Fibroblast of the conjunctiva (primary cell): ENCODE measurements at places on chromosomes 4 and X.

- no peak for DNase-seq
These were observed 121.7 kb downstream of the TEX13A start for GRCh38 chrX:105098812-105099211.

DNA sequence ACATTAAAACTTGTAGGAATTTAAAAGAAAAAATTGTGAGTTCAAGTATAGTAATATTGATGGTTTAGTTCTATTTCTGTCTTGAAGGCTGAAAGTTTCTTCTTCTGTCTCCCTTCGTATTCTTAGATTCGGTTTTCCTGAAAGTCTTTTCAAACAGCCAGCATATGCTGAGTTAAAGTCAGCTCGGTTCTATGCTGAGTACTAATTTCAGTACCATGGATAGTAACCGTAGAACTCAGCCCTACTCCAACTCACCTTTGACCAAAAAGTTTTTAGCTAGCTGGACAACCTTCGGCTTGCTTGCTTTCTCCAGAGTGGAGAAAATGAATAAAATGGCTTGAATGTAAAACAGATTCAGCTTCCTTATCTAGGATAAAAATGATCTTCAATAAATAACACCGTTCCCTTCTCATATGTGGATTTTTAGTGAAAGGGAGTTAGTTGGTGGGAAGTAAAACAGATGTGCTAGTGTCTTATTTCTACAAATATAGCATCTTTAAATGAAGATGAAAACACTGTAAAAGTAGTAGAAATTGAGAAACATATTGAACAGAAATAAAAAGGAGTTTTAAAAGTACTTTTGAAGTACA lies 5.2 kb downstream of the POU4F2 start:
- DNase-seq = no peak

GRCh38 chr4:30601070-30601865 lies 118.9 kb upstream of the PCDH7 start:
- no peak for DNase-seq

GRCh38 chr4:168646001-168646768 lies 149.3 kb downstream of the PALLD start:
- DNase-seq = no peak

GRCh38 chr4:76001700-76002099 lies 5.6 kb downstream of the CXCL9 start:
- DNase-seq = no peak

DNA sequence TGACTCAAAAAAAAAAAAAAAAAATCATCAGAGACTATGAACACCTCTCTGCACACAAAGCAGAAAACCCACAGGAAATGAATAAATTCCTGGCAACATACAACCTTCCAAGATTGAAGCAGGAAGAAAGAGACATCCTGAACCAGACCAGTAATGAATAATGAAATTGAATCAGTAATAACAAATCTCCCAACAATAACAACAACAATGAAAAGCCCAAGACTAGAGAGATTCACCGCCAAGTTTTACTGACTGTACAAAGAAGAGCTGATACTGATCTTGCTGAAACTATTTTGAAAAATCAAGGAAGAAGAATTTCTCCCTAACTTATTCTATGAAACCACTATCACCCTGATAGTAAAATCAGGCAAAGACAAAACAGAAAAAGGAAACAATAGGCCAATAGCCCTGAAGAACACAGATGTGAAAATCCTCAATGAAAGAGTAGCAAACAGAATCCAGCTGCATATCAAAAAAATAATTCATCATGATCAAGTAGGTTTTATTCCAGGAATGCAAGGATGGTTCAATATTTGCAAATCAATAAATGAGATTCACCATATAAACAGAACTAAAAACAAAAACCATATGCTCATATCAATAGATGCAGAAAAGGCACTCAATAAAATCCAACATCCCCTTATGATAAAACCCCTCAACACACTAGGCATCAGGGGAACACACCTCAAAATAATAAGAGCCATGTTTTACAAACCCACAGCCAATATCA lies 31.0 kb upstream of the PLK4 start:
- DNase-seq = no peak

GRCh38 chrX:127038065-127038464 lies 218.5 kb downstream of the PRR32 start:
- no peak for DNase-seq

- no peak for DNase-seq
These were observed 180.6 kb downstream of the FMR1NB start for GRCh38 chrX:148161701-148162100.

GRCh38 chr4:119299260-119299671 lies 22.7 kb downstream of the FABP2 start:
- DNase-seq = no peak

GRCh38 chrX:15546745-15547144 lies 46.1 kb downstream of the BMX start:
- DNase-seq = no peak

GRCh38 chr4:145338568-145338967 lies 143.1 kb upstream of the SMAD1 start:
- DNase-seq = no peak

DNA sequence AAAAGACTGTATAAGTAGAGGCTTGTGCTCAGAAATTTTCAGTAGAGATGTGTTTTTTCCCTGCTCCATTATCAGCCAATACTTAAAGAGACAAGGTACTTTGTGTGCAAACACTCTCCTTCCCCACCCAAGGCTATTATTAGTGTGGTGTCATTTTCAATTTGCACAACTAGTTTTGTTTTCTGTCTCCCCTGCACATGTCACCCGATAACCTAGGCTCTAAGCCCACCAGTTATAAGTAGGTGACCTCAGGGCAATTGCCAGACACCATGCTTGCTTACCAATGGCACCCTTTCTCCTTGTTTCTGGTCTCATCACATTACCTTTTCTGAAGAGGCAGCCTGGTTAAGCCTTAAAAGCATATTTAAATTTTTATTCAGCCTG lies 8.0 kb upstream of the GUCY1A1 start:
- DNase-seq = no peak

DNA sequence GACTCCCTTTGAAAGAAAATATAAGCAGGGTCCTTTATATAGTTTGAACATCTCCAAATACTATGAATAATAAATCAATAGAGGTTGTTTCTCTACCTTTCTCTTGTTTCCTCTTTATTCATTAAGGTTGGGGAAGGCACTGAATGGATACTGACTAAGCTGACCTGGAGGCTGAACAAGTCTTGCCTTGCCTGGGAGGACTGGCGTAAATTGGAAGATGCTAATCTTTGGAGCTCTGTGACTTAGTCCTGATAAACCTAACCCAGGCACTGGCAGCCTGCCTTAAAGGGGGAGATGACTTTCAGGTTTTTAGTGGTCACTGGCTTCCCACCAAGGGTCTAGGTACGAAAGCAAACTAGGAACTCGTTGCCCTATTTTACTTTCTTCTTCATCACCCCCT lies 10.5 kb downstream of the CCDC160 start:
- DNase-seq = no peak

GRCh38 chr4:150501983-150502382 lies 80.0 kb upstream of the MAB21L2 start:
- no peak for DNase-seq

DNA sequence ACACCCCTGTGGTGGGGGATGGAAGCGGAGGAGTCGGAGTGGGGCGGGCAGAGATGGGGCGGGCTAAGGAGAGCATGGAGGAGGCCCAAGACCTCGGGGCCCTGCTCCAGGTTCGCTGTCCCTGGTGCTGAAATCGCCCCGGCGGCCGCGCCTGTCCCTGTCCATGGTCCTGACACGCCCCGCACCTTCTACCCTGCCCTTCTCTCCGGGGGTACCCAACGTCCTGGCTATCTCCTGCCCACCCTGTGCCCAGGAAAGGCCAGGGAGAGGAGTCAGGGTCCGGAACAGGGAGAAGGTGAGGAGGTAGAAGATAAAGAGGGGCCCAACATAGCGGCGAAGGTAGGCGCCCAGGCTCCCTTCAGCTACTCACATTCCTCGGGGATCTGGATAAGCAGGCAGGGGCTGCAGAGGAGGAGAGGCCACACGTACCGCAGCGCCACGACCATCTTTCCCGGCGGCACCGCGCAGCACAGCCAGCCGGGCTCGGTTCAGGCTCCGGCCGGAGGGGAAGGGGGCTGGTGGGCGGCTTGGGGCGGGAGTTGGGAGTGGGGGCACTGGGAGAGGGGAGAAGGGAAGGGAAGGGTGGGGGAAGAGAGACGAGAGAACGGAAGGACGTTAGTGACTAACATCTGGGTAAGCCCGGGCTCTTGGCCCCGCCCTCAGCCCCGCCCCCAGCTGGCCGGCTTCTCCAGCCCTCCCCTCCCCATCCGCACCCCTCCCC lies 10.4 kb downstream of the L1CAM start:
- no peak for DNase-seq

DNA sequence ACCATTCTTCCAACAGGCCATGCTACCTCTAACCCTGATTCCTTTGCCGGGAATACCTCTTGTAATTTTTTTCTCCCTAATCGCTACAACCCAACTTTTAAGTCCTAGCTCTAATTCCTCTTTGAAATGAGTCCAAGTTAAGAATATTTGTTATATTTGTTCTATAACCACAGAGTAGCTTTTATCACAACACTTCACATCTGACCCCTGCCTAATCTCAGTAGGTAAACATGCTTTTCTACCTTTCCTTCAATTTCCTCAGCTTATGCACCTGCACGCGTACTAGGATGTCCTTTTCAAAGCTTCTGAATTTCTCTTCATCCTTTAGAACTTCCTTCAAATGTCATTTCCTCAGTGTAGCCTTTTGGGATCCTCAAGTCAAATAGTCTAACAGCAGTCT lies 915.5 kb upstream of the LCORL start:
- DNase-seq = no peak

DNA sequence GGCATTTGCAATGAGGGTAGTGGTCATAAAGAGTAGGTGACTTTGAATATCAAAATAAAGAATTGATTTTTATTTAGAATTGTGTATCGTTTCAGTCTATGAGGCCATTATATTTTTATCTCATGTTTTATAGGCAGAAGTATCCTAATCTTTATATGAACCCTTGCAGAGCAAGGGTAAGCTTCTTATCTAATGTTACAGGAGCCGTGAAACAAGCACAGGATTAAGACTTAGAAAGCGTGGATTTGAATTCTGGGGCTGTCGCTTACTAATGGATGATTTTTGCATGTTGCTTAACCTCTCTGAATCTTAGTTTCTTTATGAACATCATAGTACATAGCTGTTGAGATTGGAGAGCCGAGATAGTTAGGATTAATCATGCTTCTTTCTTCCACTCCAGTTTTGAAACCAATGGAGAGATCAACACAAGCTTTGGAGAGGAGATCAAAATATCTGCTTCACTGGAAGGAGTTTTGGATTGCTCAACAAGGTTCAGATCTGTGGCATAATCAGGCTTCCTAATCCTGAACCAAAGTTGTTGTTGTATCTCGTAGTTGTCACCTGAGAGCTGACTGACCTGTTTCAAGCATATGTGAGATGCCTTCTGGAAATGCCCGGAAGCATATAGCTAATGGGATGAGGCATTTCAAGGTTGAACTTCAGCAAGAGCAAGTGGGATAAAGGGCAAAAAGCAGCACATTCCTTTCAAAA lies 166.9 kb upstream of the GK2 start:
- no peak for DNase-seq

- no peak for DNase-seq
These were observed 76.3 kb downstream of the STK32B start for GRCh38 chr4:5127556-5127955.

DNA sequence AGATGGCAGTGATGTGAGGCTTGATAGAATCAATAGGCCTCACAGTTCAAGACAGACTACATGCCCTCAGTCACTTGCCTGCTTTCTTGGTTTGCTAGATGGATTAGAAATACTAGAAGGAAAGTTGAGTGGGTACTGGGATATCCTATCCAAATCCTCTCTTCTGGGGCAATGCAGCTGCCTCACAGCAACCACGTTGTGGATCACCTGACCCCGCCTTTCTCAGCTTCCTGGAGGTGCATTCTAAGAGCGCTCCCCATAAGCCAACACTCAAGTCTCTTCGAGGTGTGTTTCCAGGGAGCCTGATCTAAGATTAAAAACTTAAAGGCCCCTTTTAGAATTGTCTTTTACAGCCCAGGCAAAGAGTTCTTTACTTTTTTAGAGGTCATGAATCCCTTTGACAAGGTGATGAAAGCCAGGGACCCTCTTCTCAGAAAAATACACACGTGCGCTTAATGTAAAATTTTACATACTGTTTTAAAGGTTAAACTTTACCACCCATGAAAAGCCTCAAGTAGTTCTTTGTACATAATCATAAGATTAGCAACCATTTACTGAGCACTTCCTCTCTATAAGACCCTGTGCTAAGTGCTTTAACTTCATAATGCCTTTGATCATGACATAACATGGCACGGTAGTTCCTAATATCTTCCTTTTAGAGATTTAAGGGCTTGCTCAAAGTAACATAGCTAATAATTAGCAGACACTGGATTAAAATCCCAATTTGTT lies 840 bp upstream of the RPL34 start:
- no peak for DNase-seq

GRCh38 chrX:151393514-151393913 lies 3.5 kb upstream of the VMA21 start:
- DNase-seq = no peak

DNA sequence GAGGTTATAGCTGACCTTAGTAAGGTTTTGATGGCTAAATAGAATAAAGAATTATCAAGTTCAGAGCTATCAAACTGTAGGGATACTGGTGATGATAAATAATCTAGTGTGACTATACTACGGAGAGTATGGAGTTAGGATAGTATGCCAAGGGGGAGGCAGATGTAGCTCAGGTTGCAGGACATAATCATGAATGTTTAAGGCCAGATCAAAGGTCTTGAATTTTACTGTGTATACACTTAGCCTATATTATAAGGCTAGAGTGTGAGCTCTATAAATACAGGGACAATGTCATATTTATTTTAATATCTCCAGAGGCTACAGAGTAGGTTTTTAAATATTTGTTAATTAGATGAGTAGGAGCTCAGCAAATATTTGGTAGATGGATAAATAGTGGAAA lies 131.1 kb upstream of the STIM2 start:
- no peak for DNase-seq

GRCh38 chrX:1358793-1359476 lies 22.4 kb downstream of the IL3RA start:
- DNase-seq = no peak

DNA sequence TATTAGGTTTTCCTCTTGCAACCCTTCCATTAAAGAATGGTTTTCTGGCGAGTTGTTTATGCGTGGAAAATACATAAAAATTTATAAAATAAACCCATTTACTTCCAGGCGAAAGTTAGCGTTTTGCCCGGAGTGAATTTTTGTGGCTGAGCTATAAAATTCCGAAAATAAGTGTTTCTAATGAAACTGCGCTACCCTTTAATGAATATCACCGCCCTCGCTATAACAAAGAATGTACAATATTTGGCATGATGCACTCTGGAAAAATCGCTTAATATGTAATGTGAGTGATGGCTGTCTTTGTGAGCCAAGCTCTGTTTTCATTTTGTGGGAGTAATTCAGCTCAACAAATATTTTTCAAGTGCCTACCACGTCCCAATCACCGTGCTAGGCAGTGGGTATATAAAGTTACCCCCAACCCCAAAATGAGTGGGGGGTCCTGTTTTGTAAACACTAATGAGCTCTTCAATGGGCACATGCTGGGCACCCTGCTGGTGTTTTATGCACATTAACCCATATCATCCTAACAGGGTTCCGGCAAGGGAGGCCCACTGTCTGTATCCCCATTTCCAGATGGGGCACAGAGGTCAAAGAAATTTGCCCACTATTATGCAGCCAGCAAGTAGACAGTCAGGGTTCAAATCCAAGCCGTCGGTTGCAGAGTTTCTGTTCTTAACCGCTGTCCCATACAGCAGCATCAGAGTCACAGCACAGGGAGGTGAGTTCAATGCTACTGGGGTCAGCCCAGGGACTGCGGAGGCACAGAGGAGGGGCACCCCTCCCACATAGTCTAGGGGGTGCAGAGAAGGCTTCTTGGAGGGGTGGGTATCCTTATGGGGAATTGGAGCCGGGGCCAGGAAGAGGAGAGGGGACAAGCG lies 65.7 kb upstream of the STX18 start:
- no peak for DNase-seq

- no peak for DNase-seq
These were observed 74.3 kb downstream of the RBM47 start for GRCh38 chr4:40555176-40555900.
